Cerebellum (tissue), 4 donors: ENCODE measurements at places on chromosomes 13 and 19. TPM values are rescaled to one million over a fixed set of nuclear protein-coding genes. Genes with fewer than 3 reads are reported as not detected.

- DNase-seq = no peak
These were observed 327.1 kb downstream of the RFC3 start for GRCh38 chr13:34145061-34145460.

- no peak for DNase-seq
These were observed 178.2 kb downstream of the B3GLCT start for GRCh38 chr13:31377946-31378345.

DNA sequence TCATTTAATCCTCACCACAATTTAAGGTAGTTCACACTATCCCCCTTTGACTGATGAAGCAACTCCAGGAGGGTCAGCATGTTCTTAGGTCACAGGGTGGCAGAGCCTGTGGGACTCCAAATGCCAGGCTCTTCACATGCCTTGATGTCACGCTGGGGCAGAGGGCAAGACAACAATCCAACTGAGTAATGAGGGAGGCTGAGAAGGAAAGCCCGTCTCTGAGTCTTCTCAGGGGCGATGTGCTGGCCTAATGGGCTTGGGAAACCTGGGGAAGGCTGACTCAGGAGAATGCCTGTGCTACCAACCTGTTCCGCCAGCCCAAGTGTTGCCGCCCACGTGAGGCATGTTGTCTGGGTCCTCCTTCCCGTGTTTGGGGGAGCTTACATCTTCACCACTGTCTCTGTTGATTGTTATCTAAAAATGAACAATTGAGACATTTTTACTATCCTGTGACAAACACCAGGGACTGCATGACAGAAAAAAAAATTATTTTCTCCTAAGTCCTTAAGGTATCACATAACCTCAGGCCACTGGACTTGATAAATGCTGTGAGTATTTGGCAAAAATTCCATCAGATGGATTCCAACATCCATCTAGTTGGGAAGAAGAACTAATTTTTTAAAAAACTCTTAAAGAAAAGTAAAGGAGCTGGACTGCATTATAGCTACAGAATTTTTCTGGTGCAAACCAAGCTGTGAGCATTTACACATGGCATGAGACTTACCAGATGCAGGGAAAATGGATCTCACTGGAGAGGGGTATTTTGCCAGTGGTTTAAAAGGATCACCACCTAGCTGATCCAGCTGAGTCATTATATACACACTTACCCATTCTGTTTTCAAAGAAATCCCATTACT is 157.5 kb downstream of the RGCC start:
- no peak for DNase-seq

Gene EFNB2
- total RNA-seq = 26.0 TPM

- no peak for DNase-seq
These were observed 68.8 kb upstream of the MCF2L start for GRCh38 chr13:112900226-112900600.

Gene GZMM
- not detected for total RNA-seq

DNA sequence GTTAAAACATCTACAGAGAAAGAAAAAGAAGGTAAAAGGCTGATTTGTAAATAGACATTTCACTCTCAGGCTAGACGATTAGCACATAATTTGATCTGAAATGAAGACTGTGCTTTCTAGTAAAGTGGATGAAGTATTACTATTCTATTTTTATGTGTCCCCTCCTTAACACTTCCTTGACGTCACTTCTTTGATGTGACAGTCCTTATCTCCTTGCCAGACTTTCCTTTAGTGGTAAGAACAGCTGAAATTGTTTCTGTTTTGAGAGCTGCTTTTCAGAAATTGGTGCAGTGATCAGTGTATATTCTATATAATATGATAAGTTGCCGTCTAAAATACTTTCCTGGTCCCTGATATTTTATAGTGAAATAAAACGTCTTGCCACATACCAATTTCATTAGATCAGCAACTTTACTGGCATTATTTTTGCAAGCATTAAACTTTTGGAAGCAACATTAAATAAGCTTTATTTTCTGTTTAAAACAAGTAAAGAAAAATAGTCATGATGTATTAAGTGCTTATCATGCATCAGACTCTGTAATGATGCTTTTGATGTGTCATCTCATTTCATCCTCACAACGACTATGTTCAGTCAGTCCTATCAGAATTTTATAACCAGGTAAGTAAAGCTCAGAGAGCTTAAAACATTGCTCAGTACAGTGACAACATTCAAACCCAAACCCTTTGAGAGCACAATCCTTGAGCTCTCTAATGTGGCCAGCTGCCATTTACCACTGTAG is 210.3 kb upstream of the PCDH9 start:
- no peak for DNase-seq

- no peak for DNase-seq
These were observed 29.7 kb downstream of the MLLT1 start for GRCh38 chr19:6250024-6250615.

DNA sequence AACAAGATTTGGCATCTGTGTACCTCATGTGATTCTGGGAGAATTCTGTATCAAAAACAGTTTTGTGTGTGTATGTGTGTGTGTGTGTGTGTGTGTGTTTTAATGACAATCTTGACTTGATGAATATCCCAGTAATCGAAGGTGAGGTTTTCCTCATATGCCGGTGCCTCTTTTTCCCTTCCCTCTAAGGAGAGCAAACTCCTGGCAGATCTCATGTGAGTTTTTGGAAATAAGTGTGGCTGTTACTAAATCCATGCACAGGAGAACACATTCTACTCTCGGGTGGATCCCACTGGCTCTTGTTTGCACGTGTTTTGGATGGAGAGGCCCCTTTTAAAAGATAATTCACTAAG is 29.0 kb upstream of the CEBPG start:
- DNase-seq = no peak

DNA sequence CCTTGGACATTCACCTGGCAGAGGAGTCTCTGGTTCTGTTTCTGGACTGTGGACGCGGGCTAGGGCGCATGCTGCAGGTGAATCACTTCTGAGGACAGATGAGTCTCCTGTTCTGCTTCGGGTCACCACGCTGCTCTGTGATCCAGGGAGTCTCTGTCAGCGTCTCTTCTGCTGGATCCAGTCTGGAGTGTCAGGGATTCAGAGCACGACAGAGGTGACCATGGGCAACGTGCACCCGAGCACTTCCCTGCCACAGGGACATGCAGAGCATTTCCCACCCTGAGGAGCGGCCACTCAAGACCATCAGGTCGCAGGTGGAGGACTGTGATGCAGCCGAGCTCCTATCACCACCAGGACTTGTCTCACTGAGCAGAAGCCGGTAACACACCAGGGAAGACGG is 24.4 kb upstream of the LILRA2 start:
- no peak for DNase-seq

GRCh38 chr13:34421347-34421719 is 520.7 kb upstream of the NBEA start:
- DNase-seq = no peak

GRCh38 chr13:24356270-24356669 is 46.9 kb downstream of the C1QTNF9 start:
- no peak for DNase-seq

Gene AMER2
- total RNA-seq = 113 TPM

DNA sequence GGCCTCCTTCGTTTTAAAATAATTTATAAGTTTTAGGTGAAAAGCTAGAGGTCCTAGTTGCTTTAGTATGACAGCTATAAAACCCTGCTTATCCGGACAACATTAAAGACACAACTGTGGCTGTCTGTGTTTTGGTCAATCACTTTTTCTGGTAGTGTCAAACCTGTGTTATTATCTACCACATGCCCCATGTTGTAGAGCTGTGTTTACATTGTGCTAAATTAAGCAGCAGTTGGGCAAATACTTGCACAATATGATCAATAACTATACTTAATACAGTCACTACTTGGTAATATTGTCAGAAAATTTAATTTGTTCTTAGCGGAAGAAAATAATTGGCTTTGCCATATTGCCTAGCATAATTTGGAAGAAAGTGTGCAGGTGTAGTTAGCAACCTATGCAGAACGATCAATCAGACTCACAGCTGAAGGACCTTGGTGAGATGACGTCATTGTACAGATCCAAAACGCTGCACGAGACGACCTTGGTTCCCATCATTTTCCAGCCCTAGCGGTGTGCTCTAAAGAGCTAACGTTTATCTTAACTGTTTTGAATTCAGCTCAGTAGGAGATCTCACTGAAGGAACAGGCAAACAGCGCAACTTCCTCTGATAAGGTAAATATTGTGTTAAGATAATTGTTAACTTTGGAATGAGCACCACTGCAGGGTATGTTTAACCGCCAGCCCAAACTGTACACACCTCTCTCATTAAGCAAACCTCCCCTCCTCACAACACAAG is 476.6 kb downstream of the IRS2 start:
- DNase-seq = no peak

DNA sequence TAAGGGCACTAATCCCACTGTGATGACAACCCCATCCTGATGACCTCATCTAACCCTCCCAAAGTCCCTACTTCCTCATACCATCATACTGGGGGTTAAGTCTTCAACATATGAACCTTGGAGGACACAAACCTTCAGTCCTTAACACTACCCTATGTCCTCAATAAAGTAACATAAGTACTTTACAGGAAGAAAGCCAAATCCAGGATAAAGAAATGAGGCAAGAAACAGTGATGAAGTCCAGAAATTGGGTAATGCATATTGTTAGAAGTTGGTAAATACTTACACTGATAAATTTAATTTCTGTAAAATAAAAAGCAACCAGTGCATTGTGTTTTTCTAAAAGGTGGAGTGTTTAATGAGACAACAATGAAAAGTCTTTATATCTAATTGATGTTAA is 284.8 kb upstream of the SOX21 start:
- no peak for DNase-seq

DNA sequence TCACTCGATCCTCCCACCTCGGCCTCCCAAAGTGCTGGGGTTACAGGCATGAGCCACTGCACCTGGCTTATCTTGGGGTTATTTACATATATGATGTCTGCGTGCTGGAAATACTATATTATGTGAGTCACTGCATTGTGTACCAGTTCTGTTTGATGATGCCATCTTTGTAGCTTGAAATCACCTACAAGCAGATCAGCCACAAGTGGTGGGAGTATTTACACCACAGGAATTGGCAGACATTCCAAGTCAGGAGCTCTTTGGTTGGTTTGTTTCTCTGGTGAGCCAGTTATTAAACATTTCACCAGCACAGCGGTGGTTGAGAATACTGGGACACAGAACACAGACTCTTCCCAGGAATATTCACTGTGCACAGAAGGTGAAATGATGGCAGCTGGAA is 4.5 kb upstream of the TIMM44 start:
- no peak for DNase-seq

Gene SIGLEC8
- 0.82 TPM for total RNA-seq

DNA sequence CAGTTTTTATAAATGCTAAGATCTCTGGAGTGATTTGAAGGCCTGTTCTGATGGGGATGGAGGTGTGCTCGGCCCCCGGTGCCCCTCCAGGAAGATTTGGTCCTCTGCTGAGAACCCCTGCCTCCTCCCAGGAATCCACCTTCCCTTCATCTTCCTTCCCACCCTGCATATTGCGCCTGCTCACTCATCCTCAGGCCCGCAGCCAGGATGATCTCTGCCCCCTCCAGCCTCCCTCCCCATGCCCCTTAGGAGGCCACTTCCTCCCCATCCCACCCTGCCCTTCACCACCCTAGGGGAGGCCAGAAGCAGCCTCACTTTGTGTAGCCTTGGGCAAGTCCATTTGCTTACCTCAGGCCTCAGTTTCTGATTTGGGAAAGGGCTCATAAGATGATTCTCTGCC is 19.7 kb downstream of the VASP start:
- no peak for DNase-seq

- peak; percentile 7 for DNase-seq
These were observed 4.9 kb downstream of the CCDC122 start for GRCh38 chr13:43874504-43875092.

DNA sequence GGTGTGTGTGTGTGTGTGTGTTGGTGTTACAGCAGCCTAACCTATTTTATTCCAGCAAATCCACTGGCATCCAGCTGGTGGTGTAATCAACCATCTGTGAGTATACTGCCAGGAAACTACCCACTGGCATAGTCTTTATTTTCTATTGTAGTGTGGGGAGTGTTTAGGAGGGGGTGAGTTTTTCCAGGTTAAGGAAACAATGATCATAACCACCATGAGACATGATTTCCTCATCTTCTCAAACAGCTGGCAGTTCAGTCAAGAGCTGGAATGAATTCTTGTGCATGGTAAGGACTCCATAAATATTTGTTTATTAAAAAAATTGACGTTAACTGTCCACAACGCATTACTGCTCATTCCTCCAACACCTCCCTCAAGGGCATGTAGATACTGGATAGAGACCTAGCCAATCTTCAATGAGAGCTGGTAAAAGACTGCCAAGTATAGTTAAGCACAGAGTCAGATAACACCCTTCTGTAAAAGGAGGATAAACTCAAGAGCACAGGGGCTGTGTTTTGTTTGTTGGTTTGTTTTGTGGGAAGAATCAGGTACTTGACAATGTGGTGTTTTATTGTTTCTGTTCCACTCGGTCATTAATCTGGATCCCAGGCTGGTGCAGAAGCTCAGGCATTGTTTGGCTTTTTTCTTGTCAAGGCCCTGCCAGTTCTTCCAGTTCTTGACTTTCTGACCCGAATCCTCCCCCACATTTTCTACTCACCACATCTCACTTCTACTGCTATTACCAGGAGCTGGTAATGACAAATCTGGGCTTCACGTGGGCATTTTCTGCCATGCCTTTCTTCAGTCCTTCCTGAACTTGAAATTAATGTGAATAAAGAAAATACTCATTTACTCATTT is 31.6 kb upstream of the SLC46A3 start:
- DNase-seq = no peak

GRCh38 chr19:56015756-56016155 is 29.2 kb downstream of the NLRP5 start:
- no peak for DNase-seq

DNA sequence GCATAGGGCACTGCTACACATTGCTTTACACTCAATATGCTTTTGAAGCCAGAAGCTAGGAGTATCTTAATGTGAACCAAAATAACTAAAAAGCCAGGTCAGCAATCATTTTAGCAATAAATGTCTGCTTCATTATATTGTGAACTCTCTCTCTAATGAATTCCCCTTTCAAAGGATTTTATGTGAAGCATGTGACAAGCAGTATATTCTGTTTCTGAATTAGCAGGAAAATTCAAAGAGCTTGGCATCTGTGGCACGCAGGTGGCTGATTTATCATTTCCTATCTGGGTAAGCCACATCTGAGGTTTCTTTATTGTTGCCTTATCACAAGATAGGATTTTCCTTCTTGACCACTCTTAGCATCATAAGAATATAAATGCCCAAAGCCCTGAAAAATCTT is 56.8 kb upstream of the KLF12 start:
- no peak for DNase-seq

- DNase-seq = peak; percentile 51
These were observed 20.4 kb upstream of the ZNF91 start for GRCh38 chr19:23415561-23416191.

Gene ERVV-1
- not detected for total RNA-seq
